NCI-H2227 treated with DMSO at 0.1 percent for 48 hours (cell line): ENCODE measurements at places on chromosomes 7 and 10.

DNA sequence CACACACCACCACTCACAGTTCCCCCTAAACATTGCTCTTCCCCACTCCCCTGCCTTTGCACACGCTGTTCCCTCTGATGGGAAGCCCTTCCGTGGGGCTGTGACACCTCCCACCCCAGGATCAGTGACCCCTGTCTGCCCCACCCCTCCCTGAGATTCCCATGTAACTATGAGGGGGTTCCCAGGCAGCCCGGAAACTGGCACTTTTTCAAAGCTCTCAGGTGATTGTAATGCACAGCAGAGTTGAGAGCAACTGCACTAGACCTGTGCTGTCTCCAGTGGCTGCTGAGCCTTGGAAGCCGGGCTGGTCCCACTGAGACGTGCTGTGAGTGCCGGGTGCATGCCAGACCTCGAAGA is 29.8 kb downstream of the GPRIN2 start:
- DNase-seq: no peak

- DNase-seq: no peak
These were observed 167.8 kb upstream of the ITGB1 start for GRCh38 chr10:33125522-33126517.

DNA sequence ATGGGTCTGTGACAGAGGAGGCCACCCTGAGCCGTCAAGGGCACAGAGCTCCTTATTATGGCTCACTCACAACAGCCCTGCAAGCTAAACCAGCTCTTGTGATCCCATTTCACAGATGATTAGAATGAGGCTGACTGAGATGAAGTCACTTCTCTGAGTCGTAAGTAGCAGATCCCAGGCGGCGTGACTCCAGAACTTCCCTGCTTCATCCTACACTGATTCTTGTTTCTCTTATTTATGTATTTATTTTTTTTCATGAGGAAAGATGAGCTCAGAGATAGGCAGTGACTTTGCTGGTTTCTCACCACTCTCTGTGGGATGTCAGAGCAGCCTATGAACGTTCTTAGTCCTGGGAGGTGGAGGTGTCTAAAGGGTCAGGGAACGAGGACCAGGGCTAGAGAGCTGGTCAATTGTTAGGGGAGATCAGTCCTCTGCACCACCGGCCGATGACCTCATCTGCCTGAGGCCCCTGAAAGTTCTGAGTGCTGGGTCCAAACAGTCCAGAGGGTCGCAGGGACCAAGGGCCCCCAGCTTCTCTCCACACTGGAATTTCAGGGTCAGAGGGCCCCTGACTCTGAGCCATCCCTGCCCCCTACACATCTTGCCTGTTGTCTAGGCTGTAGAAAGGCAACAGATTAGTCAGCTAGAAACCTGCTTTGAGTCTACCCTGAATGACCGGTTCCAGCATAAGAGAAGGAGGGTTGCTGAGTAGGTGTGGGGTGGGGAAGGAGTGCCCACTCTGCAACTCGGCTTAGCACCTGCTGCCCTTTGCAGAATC is 17.9 kb downstream of the CLRN3 start:
- DNase-seq: no peak

DNA sequence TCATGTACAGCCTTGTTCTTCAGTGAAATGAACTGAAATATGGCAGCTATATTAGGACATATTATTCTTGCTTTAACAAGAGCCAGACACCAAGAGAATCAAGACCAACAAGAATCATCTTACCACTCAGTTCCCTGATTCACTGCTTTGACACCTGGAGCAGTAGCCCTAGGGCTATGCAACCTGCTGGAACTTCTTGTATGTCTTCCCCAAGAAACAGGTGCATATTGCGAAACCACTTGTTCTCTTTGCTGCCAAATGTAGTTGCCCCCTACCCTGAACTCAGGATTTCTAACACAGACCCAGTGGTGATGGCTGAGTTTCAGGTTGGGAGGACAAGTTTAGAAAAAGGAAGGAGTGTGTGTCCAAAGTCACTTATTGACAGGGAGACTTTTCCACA is 46.1 kb downstream of the WIPF3 start:
- no peak for DNase-seq

DNA sequence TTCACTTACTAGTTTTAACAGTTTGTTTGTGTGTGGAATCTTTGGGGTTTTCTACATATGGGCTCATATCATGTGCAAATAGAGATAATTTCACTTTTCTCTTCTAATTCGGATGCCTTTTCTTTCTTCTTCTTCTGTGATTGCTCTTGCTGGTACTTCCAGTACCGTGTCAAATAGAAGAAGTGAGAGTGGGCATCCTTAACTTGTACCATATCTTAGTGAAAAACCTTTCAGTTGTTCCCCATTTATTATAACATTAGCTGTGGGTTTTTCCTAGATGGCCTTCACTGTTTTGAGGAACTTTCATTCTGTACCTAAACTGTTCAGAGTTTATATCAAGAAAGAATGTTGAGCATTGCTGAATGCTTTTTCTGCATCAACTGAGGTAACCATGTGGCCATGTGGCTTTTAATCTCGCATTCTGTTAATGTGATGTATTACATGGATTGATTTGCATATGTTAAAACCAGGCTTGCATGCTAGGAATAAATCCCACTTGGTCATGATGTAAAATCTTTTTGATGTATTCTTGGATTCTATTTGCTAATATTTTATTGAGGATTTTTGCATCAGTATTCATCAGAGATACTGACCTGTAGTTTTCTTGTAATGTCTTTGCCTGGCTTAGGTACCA is 78.7 kb downstream of the FAM107B start:
- no peak for DNase-seq

DNA sequence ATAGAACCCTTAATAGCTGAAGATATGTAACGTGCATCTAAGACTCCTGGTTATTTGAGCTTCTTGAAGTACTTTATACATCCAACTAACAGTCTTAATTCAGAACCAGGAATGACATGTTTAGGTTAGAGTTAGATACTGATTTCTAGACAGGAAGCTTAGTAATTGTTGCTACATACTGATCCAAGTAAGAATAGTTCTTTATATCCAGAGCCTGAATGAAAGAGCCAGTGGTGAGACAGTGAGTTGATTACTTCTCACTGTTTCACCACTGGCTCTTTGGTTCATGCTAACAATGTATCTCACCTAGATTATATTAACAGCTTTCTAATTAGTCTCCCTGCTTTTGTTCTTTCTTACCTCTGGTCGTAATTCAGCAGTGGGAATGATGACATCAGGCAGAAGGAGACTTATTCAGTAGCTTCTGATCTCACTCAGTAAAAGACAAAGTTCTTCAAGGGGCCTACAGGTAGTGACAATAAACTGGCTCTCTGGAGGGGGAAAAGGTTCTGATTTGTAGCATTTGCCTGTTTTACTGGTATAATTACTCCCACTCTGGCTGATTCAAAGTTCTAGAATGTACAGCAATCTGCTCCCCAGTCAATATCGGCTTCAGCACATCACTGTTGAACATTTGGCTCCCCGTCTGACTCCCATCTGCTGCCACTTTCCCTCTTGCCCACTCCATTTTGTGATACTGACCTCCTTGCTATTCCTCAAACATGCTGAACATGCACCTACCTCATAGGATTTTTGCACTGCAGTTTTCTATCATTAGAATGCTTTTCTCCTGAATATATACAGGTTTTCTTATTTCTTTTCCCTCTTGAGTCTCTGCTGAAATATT is 29.1 kb downstream of the MCU start:
- no peak for DNase-seq

- no peak for DNase-seq
These were observed 56.2 kb upstream of the DPYSL4 start for GRCh38 chr10:132130286-132131265.

DNA sequence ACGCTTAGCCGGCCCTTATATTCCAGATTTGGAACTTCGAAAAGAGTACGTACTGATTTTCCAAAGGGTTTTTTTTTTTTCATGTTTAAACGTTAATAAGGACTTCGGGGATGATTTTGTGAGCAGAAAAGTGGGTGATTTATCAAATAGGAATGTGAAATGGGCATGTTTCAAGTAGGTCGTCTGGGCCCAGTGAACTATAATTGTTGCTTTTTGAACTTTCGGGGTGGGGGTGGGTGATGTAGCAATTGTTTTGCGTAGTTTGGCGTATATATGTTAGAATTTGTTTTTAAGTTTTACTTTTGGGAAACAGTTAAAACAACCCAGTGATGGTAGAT is 299 bp upstream of the PBLD start:
- no peak for DNase-seq

- no peak for DNase-seq
These were observed 46.9 kb downstream of the GRID1 start for GRCh38 chr10:86319676-86320075.

DNA sequence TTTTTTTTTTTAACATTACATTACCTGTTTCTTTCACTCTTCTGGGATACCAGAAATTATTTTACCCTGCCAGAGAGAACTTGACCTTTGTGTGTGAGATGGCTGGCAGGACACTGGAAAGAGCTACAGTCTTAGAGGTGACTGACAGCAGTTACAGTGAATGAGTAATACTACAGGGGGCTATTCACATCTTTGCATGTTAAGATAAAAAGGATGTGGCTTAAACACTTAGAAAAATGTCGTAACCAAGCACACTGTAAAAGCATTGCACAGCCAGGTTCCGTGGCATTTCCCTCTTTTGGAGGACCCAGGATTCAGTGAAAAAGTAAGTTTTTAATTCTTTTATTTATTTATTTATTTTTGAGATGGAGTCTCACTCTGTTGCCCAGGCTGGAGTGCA is 18.8 kb upstream of the TBC1D12 start:
- no peak for DNase-seq

DNA sequence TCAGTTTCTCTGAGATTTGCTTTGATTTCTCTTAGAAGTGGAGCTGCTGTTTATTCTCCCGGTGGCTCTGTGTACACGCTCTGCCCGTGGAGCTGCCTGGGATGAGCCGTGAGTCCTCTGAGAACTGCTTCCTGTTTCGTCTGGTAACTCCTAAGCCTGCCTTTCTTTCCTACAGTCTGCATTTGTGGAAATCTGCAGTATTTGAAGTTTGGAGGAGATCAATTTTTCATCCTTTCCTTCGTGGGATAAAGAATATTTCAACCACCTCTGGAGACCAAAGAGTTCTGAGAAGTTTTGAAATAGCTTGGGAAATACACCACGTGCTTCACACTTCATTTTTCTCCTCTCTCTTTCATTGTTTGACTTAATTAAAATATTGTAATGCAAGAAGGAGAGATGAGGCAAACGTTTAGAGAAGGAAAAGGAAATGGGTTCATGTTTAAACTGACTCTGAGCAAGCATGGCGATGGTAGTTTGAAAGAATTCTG is 311.9 kb downstream of the LRMDA start:
- DNase-seq: no peak

- DNase-seq: no peak
These were observed 65.4 kb upstream of the STEAP1B start for GRCh38 chr7:22565315-22565811.

DNA sequence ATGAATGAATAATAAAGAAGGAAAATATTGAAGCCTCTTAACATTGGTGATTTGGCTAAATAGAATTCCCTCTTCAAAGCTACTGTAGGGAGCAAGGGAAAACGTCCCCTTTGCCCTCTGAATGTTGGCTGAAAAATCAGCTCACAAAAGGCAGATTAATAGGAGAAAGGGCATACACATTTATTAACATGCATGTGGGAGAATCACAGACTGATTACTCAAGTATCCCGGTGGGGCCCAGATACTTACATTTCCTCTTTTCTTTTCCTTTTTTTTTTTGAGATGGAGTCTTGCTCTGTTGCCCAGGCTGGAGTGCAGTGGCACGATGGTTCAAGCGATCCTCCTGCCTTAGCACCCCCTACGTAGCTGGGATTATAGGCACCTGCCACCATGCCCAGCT is 68.5 kb downstream of the HK1 start:
- DNase-seq: no peak

- no peak for DNase-seq
These were observed 150.9 kb upstream of the FOXK1 start for GRCh38 chr7:4531236-4531635.

DNA sequence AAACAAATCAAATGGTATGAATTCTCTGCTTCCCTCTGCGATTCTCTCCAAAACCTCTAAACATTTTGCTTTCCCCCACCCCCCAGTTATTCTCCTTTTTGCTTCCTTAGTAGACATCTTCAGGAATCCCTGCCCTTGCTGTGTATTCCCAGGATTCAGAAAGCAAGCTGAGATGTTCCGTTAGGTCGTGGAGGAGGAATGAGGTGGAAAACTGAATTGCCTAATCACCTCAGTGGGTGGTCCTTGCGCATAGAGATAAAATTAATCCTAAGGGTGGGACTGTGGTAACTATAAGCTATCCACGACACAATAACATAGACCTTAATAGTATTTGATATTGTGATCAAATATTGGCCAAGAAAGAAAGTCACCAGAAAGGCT is 49.1 kb upstream of the SEMA3C start:
- no peak for DNase-seq

DNA sequence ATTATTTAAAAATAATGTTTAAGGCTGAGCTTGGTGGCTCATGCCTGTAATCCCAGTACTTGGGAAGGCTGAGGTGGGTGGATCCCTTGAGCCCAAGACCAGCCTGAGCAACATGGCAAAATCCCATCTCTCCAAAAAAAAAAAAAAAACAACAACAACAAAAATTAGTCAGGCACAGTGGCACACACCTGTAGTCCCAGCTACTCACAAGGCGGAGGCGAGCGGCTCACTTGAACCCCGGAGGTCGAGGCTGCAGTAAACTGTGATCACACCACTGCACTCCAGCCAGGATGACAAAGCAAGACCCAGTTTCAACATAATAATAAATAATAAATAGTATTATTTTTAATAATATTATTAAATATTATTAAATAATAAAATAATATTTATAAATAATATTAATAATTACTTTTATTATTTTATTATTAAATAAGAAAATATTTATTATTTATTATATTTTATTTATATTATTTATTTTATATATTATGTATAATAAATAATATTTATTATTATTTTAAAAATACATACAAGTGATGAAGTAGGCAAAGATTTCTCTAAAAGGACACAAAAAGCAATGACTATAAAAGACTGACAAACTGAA is 8.4 kb upstream of the LRRC61 start:
- DNase-seq: no peak

DNA sequence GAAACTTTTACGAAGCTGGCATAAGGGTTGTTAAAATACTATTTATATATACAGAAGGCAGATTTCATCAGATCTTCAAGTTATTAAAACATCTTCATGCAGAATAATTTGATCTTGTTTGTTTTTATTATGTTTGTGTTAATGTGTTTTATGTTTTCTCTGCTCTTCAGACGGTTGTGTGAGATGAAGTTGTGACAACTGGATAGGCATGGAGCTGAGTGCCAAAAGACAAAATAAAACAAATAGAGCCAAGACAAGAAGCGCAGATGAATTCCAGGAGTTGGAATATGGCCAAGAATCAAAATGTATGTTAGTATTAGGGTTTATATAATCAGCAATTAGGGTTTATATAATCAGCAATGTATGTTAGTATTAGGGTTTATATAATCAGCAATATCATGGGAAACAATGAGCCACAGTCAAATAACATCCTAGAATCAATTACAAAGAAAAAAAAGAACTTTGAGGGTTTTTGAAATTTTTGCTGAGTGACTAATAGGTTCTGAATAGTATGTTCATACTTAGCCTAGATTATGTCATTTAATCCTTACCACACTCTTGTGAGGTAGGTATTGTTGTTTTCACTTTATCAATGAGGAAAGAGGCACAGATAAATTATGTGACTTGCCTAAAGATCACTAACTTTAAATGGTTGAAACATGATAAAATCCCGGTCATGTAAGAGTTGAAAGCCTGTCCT is 488.0 kb upstream of the STEAP1 start:
- no peak for DNase-seq
